ENCODE measurements at places on chromosomes 4 and X.

DNA sequence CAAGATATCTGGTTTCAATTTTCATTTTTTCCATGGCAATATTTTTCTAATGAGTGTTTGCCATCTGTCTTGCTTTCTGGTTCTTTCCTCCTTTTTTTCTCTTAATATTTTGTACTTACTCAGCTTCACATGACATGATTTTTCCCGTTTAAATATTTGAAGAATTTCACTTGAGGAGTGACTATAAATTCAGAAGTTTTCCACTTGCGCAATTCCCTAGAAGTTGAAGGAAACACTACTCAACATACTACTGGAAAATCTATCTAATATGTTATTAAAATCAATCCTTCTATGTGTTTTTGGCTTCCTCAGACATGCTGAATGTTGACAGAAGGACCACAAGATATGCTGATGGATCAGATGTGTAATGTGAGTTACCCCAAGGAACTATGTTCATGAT, 36.8 kb upstream of the BANK1 start:
- no peak for DNase-seq

GRCh38 chrX:34238896-34239295, 106.8 kb upstream of the FAM47A start:
- DNase-seq, result no peak

DNA sequence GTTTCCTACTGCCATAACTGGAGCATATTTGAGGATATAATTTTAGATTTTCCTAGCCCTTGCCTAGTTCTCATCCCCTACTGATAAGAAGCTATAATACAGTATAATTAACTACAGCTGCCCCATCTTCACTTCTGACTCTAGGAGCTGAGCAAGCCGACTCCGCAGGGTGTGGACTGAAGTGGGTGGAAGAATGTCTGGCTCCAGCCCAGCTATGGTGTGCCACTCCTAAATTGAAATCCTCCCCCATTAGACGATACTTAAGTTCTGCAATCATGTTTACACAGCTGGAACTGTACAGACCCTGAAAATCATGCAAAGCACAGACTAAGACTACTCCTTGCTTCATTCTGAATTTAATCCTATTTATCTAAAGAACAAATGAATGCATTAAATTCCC, 93.1 kb downstream of the PCDH19 start:
- no peak for DNase-seq

DNA sequence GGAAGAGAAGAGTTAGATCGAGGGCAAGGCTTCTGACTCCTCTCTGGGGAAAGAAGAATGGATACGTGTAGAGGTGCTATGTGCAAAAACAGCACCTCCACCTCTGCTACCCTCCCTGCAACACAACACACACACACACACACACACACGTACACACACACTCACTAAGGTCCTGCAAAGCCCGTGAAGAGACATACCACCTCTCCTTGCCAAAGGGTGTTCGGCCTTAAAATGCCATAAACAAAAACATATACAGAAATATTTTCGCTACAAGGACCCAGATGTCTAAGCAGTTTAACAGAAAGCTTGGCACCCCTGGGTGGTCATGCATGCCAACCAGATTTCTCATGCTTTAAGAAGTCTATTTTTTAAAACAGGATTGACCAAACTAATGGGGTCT, 1.5 kb downstream of the TIFA start:
- no peak for DNase-seq

GRCh38 chr4:184409911-184410692, 64.2 kb downstream of the IRF2 start:
- DNase-seq, result peak; percentile 35

DNA sequence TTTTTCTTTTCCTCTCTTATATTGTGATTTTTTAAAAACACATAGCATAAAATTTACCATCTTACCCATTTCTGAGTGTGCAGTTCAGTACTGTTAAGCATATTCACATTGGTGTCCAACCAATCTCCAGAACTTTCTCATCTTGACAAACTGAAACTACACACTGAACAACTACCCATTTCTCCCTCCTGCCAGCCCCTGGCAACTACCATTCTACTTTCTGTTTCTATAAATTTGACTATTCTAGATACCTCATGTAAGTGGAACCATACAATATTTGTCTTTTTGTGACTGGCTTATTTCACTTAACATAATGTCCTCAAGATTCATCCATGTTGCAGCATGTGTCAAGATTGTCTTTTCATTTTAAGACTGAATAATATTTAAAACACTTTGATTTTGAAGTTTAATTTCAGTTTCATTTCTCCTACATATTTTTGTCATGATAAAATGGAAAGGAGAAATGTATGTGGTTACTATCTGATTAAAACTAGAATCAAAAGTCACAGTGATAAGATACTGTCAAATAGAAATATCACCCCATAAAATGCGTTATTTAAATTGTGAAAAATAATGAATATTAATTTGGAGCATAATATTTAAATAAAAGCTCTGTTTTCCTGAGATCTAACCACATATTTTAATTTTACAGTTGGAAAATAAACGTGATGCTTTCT, 122.8 kb downstream of the DIPK2B start:
- no peak for DNase-seq

GRCh38 chr4:10639664-10640063, 44.9 kb downstream of the CLNK start:
- no peak for DNase-seq

DNA sequence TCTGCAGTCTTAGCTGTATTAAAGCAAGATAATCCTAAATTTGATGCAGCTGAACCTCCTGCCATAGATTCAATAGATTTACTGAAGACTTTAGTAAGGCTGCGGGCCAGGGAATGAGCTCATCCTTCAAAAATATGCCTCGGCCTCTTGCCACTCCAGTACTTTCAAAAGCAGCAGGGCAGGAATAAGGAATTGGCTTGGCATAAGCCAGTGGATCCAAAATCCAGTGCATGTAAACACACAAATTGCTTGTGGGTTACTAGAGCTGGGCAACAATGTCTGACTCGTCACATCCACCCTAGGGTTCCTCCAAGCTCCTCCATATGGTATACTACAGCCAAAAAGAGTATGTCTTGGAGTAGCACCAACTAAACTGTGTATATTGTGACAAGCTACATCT, 165.0 kb downstream of the AMELX start:
- DNase-seq, result no peak

- DNase-seq, result no peak
Measured at GRCh38 chrX:93594780-93595179, 78.6 kb downstream of the NAP1L3 start.

DNA sequence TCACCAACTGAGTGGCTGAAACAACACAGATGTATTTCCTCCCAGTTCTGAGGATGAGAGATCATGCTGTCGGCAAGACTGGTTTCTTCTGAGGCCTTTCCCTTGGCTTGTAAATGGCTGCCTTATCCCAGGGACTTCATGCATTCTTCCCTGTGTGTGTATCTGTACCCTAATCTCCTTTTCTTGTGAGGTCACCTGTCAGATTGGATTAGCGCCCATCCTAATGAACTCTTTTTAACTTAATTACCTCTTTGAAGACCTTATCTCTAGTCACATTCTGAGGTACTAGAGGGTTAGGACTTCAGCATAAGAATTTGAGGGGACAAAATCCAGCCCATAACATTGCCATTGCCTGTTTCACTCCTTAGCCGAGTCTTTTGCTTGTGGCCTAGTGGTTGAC, 59.5 kb upstream of the TMEM150C start:
- no peak for DNase-seq

GRCh38 chr4:20572976-20573375, 127.3 kb upstream of the PACRGL start:
- no peak for DNase-seq

GRCh38 chrX:15913146-15913545, 58.5 kb upstream of the AP1S2 start:
- DNase-seq, result no peak

DNA sequence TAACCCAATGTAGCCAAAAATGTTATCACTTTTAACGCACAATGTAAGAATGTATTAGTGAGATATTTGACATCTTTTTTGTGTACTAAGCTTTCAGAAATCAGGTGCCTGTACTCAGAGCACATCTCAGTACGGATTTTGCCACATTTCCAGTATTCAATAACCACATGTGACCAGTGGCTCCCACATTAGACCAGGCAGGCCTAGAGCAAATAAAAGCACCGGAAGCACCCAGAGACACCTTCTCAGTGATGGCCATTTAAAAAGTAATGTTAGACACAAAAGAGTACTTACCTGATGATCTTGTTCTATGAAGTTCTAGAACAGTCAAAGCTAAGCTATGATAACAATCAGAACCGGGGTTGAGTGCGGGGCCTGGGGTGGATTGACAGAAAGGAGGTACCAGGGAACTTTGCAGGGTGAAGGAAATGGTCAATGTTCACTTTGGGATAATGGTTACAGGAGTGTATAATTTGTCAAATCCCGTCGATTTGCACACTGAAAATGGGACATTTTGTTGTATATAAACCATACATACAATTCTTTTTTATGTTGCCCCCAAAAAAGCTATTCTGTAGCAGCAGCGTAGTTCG, 1.2 kb downstream of the CTPS2 start:
- DNase-seq, result no peak

DNA sequence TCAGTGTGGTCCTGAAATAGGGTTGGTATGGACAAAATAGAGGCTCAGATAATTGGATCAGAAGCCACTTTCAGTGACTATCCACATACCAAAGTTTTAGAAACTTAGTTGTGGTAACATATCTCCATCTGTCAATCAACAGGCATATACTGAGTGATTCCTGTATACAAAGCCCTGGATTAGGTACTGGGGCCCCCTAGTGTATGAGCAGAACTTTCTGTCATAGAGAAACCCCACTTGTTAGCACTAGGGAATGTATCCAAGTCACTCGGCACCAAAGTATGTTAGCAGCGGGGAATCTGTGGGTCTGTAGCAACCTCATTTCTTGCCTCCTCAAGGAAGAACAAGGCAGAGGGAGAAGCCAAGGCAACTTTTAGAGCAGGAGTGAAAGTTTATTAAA, 50.7 kb downstream of the MAP7D3 start:
- no peak for DNase-seq

GRCh38 chr4:8844976-8845690, 26.5 kb downstream of the HMX1 start:
- no peak for DNase-seq

- DNase-seq, result no peak
Measured at GRCh38 chrX:7815166-7815805, 27.7 kb upstream of the VCX start.

DNA sequence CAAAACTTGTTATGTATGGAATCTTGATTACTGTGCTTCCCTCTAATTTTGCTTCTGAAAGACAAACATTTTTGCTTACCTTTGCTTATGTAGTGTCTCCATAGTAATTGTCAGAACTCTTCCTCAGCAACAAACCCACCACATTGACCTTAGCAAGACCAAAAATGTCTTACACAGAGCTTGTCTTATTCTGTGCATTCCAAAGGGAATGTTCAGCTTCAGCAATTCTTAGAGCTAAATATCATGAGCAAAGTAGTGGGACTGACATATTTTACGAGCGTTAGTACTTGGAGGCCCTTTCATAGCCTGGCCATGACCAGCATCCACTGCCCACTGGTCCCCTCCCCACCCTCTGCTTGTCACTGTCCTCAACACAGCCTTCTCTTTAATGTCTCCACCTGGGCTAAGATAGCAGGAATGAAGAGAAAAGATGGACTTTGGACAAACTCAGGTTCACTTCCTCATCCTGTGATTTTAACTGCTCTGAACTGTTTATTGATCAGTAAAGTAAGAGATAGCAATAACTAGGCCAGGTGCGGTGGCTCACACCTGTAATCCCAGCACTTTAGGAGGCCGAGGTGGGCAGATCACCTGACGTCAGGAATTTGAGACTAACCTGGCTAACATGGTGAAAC, 15.5 kb upstream of the SH3D19 start:
- no peak for DNase-seq

GRCh38 chr4:141020801-141021261, 112.4 kb downstream of the RNF150 start:
- DNase-seq, result no peak

DNA sequence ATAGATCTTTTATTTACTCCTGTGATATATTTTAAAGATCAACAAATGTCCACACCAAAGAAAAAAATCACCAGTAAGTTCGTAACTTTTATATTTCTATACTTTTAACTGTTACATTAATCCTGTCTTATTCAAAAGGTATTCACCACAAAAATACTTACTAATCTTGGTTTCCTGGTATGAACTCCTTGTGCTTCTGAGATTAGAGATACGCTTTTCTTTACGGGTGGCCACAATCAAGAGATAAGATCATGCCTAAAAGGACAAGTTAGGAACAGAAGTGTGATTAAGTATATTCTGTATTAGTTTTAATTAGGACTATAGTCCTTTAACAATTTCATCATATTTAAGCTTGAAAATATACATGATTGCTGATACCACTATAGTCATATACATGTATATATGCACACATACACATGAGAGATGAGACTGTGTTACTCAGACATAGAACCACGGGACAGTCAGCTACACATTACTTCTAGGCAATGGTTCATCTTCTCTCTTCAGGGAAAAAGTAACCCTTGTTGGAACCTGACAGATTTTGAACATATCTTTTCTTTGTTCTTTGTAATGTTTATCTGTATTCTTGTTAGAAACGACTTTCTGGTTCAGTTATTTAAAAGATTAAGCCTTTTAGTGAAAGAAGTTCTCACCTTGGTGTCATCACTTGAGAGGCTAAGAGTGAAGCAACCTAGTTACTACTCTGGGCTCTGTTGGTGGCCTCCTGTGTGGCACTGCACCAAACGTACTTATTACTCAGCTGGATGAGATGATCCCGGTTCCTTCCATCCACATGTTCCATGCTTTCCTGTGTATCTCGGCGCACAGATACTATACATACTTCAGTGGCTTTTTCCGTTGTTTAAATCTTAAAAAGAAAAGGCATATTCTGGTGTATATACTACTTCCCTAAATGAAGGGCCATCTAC, 146.1 kb downstream of the CBR4 start:
- no peak for DNase-seq

- DNase-seq, result no peak
Measured at GRCh38 chrX:100120956-100121355, 289.1 kb downstream of the PCDH19 start.

GRCh38 chrX:44744799-44745198, 99.0 kb upstream of the DUSP21 start:
- no peak for DNase-seq

DNA sequence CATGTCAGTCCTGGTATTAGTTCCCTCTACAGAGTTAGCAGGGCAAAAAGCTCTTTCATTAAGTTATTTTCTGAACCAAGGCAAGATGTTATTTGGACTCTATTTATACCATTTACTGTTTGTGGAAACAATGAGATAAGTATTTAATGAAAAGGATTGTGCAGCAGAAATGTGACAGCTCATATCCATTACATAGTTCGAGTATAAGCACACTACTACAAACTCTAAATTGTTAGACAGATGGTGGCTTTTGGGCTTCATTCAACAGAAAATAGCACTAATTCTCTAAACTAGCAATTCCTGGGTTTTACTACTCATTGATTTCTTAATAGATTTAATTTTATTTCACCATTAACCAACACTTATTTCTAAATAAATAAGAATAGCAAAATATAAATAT, 95.2 kb upstream of the ANK2 start:
- DNase-seq, result no peak

GRCh38 chr4:173275150-173275549, 59.0 kb downstream of the HMGB2 start:
- DNase-seq, result no peak
